ENCODE measurements at places on chromosomes 3 and 15.

DNA sequence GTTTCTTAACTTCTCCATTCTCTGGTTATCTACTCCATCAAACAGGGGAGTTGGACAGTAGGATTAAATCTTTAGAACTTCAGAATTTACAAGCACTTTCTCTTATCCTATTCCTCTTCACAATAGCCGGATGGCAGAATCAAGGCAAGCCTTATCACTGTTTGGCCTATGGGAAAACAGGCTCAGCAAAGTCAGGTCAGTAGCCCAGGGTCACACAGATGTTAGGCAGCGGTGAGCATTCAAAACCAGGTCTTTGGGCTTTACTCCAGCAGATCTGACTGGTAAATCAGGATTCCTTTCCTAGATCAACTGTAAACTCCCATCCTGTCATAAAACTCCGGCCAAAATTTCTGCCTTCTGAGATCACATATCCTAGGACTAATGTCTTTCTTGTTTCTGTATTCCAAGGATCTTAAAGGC, 258.4 kb downstream of the OPA1 start:
- no peak for DNase-seq

- peak; percentile 35 for DNase-seq
Measured at GRCh38 chr3:128076483-128077201, 24.4 kb downstream of the SEC61A1 start.

DNA sequence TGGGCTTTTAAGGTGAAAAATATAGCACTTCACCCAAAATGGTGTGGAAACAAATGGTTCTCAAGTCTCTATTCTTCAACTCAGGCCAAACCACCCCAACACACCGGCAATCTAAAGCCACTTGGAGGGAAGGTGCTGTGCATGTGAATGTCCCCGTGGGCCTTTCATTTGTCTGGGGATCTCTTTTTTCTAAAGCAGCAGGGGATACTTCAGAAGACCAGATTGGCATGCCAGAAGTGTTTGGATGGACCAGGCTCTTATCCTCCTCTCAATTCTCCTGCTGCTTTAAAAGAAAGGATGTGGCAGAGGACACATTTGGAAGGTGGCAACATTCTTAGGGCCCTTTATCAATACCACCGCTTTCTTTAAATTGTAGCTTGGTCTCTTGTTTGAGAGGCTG, 193.1 kb downstream of the MEIS2 start:
- no peak for DNase-seq

GRCh38 chr15:99956022-99956775, 223.0 kb upstream of the LYSMD4 start:
- DNase-seq: no peak

DNA sequence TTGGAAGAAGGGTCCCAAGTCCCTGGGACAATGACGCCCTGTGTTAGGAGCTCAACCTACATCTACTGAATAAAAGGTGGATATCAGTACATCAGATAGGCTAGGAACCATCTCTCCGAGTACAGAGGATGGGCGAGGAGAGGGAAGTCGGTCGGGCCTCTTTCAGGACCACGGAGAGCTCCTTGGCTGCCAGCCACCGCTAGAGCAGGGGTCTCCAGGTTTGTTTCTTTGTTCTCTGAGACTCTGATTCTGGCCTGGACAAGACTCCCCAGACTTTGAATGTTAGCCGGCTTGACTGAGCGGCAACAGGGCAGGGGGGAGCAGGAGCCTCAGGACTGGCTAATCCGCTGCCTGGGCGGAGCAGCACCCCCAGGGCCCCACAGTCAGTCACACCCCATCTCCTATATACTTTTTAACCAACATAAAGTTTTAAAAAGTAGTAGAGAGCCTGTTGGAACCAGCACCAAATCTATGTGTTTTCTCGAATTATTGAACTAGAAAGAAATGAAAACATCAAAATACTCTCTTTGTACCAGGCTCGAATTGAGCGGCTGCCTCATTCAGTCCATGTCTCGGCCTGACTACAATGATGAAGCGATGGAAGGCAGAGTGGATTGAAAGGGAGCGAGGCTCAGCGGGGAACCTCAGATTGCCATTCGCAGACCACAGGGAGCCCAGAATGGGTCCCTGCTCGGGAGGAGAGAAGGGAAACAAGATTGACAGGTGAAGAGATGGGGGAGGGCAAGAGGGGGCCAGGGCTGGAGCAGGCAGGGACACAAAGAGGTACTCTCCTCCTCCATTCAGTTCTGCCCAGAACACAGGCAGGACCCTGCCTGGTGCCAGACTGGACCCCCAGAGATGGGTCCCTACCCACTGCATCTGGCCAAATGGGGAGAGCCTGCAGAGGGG, 131.6 kb downstream of the TPRA1 start:
- DNase-seq: no peak

DNA sequence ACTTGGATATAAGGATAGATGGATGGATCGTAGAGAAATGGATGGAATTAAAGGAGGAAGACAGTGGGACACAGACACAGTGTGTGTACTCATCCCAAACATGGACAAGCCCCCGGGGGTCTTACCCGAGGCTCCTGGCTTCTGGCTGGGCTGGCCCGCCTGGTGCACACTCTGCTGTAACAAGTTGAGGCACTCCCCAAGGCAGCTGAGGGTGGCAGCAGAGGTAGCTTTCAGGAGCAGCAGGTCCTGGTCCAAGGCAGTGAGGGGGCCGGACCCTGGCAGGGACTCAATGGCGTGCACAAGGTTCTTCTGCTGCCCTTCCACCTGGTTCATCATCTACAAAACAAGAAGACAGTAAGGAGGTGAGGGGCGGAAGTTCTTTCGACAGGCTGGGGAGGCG, 215.1 kb downstream of the STT3B start:
- DNase-seq: no peak
